ENCODE measurements at places on chromosomes 12 and 14.

DNA sequence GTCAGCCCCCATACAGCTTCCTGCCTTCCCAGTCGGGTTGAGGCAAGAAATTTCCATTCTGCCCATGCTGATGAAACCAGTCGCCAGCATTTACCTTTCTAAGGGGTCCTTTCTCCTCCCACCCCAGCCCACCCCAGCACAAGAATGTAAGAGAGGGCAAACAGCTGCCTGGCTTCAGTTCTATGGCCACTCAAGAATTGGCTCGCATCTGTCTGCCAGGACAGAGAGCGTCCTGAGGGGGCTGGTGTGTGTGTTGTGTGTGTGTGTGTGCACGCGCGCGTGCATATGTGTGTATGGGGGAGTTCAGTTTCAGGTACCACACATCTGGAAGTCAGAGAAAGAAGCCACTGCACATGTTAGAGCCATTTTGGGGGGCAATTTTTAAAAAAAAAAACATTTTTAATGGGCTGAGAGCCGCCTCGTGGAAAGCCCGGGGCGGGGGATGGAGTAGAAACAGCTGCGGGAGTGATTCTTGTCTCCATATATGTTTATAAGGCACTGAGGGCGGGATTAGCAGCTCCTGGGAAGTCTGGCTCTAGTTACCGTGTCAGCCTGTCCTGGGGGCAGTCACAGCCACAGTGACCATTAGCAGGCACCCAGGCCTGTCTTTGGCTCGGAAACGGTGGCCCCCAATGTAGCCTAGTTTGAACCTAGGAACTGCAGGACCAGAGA, at the start of gene WNT5B:
WNT5B (plus strand) TSS at position 566 of the 672 bp plus-strand sequence. CDS start 2,124 bp downstream, outside the sequence.
- H3K36me3 ChIP-seq: no peaks in the 10 kb centered on the region
- H3K4me1 ChIP-seq: peaks cover 18% of the 10 kb centered on the region
- DNase-seq: no peak

DNA sequence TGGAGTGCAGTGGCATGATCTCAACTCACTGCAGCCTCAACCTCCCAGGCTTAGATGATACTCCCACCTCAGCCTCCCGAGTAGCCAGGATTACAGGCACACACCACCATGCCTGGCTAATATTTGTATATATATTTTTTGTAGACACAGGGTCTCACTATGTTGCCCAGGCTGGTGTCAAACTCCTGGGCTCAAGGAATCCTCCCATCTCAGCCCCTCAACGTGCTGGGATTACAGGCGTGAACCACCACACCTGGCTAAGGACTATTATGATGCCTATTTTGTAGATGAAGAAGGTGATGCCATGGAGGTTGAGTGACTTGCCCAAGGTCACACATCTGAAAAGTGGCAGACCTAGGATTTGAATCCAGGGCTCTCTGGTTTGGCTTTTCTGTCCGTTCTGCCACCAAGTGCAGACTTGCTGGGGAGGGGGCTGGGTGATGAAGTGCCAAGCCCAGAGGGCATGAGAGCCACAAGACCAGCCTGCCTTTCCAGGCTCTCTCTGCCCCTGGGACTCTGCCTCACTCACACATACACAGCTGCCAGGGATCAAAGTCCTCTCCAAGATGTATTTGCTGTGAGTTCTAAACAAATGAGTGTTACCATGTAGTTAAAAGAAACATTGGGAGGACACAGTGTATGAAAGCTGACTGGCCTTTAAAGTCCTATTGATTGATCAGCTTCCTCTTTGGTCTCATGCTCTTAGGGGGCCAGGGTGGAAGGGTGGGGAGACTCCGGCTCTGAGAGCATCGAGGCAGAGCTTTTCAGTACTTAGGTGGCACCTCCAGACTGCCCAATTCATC, 21.3 kb upstream of the RBM19 start:
- no peaks in the 10 kb centered on the region for H3K4me1 ChIP-seq
- H3K36me3 ChIP-seq: no peaks in the 10 kb centered on the region
- H3K27ac ChIP-seq: no peak overlapping the region
- DNase-seq: no peak
- H3K4me3 ChIP-seq: no peak overlapping the region

GRCh38 chr14:100738269-100738691, 11.6 kb downstream of the DLK1 start:
- H3K27ac ChIP-seq: no peak overlapping the region
- no peaks in the 10 kb centered on the region for H3K27me3 ChIP-seq
- H3K4me3 ChIP-seq: no peak overlapping the region

- no peaks in the 10 kb centered on the region for H3K27me3 ChIP-seq
- H3K36me3 ChIP-seq: peaks cover 30% of the 10 kb centered on the region
- DNase-seq: no peak
- no peak overlapping the region for H3K4me3 ChIP-seq
Measured at GRCh38 chr14:75648066-75648838, 12.4 kb downstream of the ERG28 start.

DNA sequence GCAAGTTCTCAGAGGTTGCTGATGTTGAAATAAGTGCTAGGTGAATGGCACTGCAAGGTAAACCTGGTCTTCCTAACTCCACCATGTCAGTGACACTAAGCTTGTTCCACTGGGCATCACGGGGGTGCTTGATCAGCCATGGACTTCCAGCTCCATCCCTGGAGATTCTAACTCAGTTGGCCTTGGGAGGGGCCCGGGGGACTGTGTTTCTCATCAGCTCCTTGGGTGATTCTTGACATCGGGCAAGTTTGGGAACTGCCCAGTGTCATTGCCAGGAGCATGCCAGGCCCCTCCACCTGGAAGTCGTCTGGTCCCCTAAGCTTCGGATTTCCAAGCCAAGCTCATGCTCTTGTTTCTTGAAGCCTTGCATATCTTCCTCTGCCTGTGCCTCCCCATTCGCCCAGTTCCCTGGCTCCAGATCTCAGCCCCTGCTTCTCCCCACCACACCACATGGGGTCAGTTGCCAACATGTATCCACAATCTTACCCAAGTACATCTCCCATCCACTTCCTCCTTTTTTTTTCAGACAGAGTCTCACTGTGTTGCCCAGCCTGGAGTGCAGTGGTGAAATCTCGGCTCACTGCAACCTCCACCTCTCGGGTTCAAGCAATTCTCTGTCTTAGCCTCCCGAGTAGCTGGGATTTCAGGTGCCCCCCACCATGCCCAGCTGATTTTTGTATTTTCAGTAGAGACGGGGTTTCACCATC, 30.7 kb upstream of the RFLNA start:
- H3K4me3 ChIP-seq: no peak overlapping the region
- H3K27ac ChIP-seq: no peak overlapping the region
- no peak for DNase-seq

DNA sequence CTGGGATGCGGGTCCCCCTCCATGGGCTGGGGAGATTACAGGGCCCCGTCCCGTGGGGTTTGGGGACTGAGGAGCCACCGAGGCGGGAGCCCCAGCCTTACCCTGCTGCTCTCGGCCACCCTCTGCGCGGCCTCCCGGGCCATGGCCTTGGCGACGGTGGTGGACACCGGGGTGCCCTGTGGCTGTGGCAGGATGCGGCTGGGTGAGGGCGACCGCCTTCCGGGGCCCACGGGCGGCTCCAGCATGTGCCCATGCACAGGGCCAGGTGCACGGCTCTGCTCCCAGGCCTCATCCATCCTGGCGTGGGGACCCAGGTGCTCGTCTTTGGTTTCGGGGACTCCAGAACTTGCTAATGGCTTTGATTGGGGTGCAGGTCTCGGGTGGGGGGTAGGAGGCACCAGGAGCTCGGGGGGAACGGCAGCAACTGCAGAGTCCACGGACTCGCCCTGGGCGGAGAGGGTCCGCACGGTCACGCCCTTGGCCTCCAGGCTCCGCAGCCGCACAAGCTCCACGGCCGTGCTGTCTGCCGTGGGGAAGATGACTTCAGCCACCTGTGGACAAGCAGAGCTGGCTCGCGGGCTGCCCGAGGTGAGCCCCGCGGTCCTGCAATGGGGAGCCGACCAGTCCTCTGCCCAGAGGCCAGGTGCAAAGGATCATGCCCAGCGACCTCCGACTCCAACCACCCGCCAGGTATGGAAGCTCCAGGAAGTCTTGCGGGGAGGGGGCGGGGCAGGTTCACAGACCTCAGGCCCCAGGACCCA, 99.2 kb downstream of the PIWIL1 start:
- H3K4me3 ChIP-seq: no peak overlapping the region
- no peak for DNase-seq
- H3K4me1 ChIP-seq: no peaks in the 10 kb centered on the region
- H3K36me3 ChIP-seq: no peaks in the 10 kb centered on the region
- no peak overlapping the region for H3K27ac ChIP-seq
- no peaks in the 10 kb centered on the region for H3K27me3 ChIP-seq

GRCh38 chr12:45490232-45490881, 239.1 kb upstream of the ARID2 start:
- DNase-seq: no peak
- no peaks in the 10 kb centered on the region for H3K4me1 ChIP-seq
- no peak overlapping the region for H3K27ac ChIP-seq
- no peaks in the 10 kb centered on the region for H3K27me3 ChIP-seq
- H3K4me3 ChIP-seq: no peak overlapping the region

- H3K4me3 ChIP-seq: no peak overlapping the region
- H3K36me3 ChIP-seq: peaks cover 51% of the 10 kb centered on the region
- peaks cover 8% of the 10 kb centered on the region for H3K4me1 ChIP-seq
- H3K27me3 ChIP-seq: no peaks in the 10 kb centered on the region
- DNase-seq: no peak
Measured at GRCh38 chr12:76387614-76388013, 39.4 kb upstream of the BBS10 start.

DNA sequence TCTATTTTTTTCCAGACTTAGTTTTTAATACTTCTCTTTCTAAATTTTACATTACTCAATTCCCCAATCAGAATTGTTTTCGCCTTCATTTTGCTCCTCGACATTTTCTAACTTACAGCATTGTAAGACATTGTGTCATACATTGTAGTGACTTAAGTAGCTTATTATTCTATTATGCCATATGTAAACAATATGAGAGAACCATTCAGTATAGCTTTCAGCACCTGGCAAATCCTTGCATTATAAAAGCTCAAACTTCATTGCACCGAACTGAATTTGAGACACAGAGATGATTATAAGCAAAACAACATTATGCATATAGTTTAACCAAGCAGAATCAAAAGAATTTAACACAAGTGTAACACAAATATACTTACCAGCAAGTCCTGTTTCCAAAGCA, 46.8 kb downstream of the EXOC5 start:
- H3K27ac ChIP-seq: no peak overlapping the region
- H3K36me3 ChIP-seq: peaks cover 34% of the 10 kb centered on the region
- DNase-seq: no peak
- H3K27me3 ChIP-seq: no peaks in the 10 kb centered on the region

- peaks cover 12% of the 10 kb centered on the region for H3K27me3 ChIP-seq
- DNase-seq: no peak
- H3K27ac ChIP-seq: no peak overlapping the region
- no peak overlapping the region for H3K4me3 ChIP-seq
- H3K36me3 ChIP-seq: no peaks in the 10 kb centered on the region
Measured at GRCh38 chr12:124646385-124647230, 79.2 kb upstream of the NCOR2 start.

DNA sequence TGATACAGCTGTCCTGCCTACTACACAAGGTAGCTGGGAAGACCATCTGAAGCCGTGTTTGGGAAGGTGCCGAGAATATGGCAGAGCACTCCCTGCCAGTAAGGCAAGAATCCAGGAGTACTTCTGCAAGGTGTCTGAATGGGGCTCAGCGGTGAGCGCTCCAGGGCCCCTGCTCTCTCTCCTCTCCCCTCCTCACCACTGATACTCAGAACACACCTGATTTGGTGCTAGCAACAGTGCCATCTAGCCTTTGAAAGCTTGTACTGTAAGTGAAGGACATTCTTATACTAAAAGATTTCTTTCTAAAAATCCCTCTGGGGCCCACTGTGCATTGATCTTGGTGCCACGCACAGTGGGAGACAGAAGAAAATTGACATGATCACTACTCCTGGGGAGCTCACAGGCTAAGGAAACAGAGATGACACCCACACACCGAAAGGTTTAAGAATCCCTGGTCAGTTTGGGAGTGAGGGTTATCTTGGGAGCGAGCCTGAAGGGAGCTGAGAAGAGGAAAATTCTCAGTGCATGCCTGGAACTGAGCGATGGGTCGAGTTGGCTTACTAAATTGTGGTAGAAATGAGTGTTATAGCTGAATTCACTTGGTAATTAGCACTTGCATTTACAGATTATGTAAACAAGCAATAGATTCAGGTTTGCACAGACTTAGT, 216.9 kb downstream of the NTF3 start:
- no peak overlapping the region for H3K4me3 ChIP-seq
- DNase-seq: no peak
- no peak overlapping the region for H3K27ac ChIP-seq
- H3K27me3 ChIP-seq: peaks cover 13% of the 10 kb centered on the region

DNA sequence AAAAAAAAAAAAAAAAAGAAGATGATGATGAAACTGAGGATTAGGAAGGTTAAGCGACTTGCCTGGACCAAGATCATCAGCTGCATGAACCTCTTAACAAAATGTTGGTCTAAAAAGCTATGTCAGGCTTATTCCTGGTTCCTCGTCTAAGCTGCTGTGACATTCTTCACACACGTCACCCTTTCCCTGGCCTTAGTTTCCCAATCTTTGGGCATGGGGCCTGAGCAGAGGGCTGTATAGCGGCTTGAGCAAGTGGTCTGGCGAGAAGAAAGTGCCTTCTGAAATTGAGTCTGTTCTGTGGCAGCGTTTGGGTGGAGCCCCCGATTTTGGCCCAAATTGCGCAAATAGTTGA, 58.7 kb upstream of the CCND2 start:
- H3K4me3 ChIP-seq: peak overlapping the region; percentile 31
- peaks cover 2% of the 10 kb centered on the region for H3K36me3 ChIP-seq
- peak overlapping the region; percentile 87 for H3K27ac ChIP-seq
- peaks cover 2% of the 10 kb centered on the region for H3K27me3 ChIP-seq
- no peak for DNase-seq

GRCh38 chr12:93380480-93381121, 2.9 kb downstream of the NUDT4 start:
- H3K4me3 ChIP-seq: peak overlapping the region; percentile 100
- H3K36me3 ChIP-seq: peaks cover 22% of the 10 kb centered on the region
- H3K27me3 ChIP-seq: no peaks in the 10 kb centered on the region
- peak overlapping the region; percentile 100 for H3K27ac ChIP-seq
- H3K4me1 ChIP-seq: peaks cover 49% of the 10 kb centered on the region

GRCh38 chr14:50551877-50552276, 8.1 kb upstream of the ATL1 start:
- no peak for DNase-seq
- peaks cover 12% of the 10 kb centered on the region for H3K4me1 ChIP-seq
- H3K4me3 ChIP-seq: no peak overlapping the region
- peaks cover 3% of the 10 kb centered on the region for H3K36me3 ChIP-seq
- peaks cover 49% of the 10 kb centered on the region for H3K27me3 ChIP-seq
